ENCODE measurements at places on chromosomes 6 and 20.

DNA sequence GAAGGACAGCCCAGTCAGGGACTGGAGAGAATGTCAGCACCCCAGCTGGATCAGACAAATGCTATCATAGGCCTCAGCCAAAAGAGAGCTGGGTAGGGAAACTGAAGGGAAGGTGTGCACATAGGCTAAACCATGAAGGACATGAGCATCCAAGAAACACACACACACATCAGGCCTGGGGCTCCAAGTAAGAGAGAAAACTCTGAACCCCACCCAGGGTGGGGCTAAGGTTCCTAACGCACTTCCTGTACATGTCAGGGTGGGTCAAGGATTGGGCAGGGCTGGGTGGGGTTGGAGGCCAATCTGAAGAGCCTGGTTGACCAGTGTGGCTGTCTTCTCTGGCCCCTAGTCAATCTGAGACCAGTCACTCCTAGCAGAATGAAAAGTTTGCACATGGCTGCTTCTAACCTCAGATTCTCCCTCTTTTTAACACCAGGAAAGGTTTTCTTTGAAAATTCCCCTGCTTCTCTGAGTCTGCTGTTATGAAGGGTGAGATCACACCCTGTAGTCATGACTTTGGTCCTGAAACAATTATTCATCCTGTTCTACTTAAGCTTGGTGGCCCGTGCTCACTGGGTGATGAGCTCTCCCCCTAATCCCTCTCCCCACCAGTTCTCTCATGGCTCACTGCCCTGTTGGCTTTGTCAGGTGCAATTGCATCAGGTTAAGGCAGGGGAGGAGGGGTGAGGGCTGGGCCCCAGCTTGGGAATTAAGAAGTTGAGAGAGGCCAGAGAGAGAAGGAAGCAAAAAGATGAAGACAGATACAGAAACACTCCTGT lies 88.4 kb downstream of the MAFB start:
- no peak for DNase-seq

GRCh38 chr6:149508485-149508884 lies 23.7 kb upstream of the ZC3H12D start:
- DNase-seq, result no peak

DNA sequence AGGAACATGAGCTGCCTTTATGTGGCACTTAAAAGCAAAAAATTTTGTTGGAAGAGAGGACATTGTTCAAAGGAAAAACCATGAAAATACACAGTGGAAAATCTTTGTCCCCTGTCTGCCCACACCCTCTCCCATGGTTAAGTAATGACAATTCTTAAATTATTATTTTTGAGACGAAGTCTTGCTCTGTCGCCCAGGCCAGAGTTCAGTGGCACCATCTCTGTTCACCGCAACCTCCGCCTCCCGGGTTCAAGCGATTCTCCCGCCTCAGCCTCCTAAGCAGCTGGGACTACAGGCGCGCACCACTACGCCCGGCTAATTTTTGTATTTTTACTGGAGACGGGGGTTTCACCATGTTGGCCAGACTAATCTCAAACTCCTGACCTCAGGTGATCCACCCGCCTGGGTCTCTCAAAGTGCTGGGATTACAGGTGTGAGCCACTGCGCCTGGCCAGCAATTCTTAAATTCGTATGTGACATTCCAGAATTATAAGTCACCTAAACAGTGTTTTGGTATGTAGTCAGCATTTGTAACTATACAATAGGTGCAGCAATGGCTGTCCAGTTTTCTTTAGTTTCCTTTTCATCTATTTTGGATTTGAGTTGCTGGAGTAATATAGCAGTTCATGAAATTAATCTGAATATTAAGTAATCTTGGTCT lies 636 bp upstream of the SSR1 start:
- DNase-seq, result no peak

GRCh38 chr6:81747327-81747726 lies 5.2 kb downstream of the TENT5A start:
- DNase-seq, result no peak

DNA sequence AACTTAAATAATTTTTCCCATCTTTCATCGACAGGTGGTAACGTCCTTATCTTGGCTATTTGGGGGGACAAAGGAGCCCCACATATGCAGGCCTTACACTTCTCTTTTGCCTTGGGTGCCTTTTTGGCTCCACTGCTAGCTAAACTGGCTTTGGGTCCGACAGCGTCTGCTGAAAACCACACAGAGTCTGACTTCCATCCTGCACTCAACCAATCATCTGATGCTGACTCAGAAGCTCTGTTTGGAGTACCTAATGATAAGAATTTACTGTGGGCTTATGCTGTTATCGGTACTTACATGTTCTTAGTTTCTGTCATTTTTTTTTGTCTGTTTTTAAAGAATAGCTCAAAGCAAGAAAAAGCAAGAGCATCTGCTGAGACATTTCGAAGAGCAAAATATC lies 178.5 kb downstream of the SLC16A10 start:
- no peak for DNase-seq

- DNase-seq, result no peak
These were observed 187.0 kb upstream of the TAB2 start for GRCh38 chr6:149130508-149130907.

DNA sequence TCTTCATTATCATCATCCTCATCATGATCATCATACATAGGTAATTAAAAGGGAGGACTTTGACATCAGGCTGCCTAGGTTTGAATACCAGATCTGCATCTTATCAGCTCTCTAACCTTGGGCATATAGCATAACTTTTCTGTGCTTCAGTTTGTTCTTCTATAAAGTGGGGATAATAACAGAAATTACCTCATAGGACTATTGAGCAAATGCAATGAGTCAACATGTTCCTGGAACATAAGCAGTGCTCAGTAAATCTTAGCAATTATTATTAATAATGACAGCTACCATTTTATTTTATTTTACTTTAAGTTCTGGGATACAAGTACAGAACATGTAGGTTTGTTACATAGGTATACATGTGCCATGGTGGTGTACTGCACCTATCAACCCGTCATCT lies 7.2 kb downstream of the C20orf202 start:
- no peak for DNase-seq

DNA sequence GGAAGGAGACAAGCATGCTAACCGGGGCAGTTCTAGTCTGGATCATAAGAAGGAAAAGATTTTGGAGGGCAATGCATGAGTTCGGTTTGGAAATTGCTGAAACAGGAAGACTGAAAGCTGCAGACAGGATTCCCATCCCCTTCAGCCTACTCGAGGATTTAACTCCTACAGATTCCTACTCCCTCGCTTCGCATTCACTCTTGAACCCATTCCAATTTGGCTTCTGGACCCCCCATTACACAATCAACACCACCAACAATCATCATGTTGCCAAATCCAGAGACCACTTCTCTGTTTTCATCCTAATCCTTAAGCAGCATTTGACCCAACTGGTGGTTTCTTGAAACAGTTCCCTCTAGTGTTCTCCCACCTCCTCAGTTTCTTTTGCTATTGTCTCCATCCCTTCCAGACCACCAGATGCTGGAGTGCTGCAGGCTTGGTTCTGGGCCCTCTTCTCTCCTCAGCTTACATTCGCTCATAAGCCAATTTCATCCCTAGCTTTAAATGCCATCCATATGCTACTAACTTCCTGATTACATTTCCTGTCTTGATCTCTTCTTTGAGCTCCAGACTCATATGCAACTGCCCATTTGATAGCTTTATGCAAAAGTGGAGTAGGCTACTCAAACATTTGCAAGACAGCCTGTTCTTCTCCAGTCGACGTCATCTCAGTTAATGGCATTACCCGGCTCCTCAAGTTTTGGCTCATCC lies 66.5 kb downstream of the DTNBP1 start:
- DNase-seq, result no peak

- no peak for DNase-seq
These were observed 83.3 kb upstream of the NHSL1 start for GRCh38 chr6:138582573-138582972.

DNA sequence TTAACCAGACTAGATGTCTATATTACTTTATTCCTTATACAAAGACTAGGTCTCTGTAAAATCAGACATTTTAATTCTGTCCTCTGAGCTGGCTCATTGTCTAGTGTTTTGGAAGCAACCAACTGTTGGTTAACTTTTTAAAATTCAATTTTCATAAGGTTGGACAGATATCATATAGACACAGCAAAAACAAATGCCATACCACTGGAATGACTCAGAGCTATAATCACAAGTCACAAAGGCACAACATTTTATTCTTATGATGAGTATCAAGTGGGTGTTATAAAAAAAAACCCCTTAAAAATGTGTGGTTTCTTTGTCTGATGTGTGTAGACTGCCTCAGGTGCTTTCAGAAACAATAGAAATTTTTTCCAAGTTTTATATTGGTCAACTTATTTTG lies 296.2 kb upstream of the MARCKS start:
- DNase-seq, result no peak

DNA sequence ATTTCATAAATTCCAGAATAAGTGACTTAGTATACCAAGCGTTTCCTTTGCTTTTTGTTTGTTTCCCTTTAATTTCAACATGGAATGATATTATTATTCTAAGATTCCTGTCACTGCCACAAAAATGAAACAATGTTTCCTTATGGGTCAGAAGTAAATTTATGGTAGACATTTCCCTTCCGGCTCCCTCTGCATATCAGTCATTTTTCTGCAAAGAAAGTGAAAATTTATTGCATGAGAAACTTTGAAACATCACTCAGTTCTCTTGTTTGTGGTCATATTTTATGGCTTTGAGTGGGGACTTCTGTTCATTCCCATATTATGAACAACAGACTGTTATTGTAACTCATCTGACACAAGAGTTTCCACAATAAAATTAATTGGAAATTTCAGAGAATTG lies 97.8 kb downstream of the NKAIN2 start:
- no peak for DNase-seq

GRCh38 chr6:12327391-12327790 lies 37.2 kb downstream of the EDN1 start:
- no peak for DNase-seq

GRCh38 chr6:15755526-15755925 lies 92.7 kb upstream of the DTNBP1 start:
- peak; percentile 17 for DNase-seq

GRCh38 chr6:102407886-102408741 lies 1014.6 kb downstream of the GRIK2 start:
- no peak for DNase-seq

- DNase-seq, result no peak
These were observed 44.2 kb upstream of the TOX2 start for GRCh38 chr20:43870484-43870883.

DNA sequence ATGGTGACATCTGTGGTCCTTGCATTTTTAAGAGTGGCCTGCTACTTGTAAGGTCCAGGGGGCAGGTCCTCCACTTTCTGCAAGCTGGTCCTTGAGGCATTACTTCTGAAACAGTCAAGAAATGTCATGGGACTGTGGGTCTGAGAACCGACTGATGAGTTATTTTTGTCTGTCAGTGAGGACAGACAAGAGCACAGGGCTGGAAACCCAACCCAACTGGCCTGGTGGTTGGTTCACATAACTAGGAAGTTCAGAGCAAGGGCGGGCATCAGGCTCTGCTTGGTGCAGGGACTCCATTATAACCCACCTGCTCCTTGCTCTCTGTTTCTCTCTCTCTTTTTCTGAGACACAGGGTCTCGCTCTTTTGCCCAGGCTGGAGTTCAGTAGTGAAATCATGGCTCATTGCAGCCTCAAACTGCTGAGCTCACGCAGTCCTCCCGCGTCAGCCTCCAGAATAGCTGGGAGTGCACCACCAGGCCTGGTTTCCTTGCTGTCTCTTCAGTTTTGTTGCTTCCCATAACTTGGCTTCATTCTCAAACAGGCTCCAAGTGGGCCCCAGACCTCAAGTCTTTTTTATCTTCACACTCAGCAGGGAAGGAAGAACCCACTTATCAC lies 9.2 kb downstream of the CST3 start:
- DNase-seq, result no peak

- no peak for DNase-seq
These were observed 10.6 kb upstream of the TENT5A start for GRCh38 chr6:81763051-81763450.

DNA sequence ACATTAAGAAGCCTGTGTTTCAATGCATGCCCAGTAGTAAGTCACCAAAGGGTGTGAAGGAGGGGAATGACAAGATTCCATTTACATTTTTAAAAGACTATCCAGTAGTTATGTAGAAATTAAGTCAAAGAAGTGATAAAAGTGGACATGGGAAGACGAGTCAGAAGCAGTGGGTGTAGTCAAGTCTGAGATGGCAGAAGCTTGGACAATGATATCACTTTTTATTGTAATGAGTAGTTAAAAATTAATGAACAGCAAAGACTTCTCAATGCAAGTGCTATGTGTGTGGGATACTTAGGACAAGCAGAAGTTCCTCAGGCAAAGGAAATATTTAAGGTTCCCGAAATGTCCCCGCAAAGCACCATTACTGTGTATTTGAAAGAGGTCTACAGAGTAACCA lies 156.0 kb downstream of the DST start:
- DNase-seq, result no peak

DNA sequence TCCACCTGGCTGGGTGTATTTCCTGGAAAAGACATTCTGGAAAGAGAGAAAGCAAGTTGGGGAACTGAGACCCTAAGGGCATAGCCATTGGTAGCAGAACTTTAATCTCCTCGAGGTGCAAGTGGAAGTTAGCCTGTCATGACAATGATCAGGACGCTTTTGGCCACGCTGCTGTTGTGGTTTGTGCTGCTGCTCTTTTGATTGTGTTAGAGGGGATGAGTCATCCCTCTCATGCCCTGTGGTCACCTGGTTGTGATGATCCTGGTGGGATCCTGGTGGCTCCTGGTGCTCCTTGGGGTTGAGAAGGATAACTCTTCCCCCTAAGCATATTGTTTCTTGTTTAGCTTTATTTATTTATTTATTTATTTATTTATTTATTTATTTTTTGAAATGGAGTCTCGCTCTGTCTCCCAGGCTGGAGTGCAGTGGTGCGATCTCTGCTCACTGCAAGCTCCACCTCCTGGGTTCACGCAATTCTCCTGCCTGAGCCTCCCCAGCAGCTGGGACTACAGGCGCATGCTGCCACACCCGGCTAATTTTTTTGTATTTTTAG lies 350.3 kb downstream of the KIF16B start:
- DNase-seq, result no peak

- peak; percentile 61 for DNase-seq
These were observed 284.9 kb downstream of the PRKN start for GRCh38 chr6:162442687-162443086.

- DNase-seq, result peak; percentile 67
These were observed 7.2 kb downstream of the PBOV1 start for GRCh38 chr6:138211048-138211581.

DNA sequence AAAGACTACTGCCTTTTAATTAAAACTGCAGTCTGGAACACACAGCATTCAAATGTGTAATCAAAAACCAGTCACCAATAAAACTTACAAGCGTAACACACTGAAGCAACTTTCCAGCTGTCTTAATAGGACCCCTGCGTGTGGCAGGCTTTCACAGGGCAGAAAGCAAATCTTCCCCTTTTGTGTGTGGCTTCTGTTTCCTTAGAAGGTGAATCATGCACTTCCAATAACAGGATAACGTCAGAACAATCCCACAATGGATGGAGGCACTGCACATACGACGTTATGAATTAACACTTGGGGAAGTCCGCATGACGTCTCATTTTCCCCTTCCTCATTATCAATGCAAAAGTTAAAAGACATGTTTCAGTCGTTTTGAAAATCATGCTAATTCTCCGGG lies 44.8 kb downstream of the INSM1 start:
- DNase-seq, result no peak
